ENCODE measurements at places on chromosomes 3 and 15.
A peak's percentile ranks its signal among the peaks of the same experiment; 100 is the strongest.

DNA sequence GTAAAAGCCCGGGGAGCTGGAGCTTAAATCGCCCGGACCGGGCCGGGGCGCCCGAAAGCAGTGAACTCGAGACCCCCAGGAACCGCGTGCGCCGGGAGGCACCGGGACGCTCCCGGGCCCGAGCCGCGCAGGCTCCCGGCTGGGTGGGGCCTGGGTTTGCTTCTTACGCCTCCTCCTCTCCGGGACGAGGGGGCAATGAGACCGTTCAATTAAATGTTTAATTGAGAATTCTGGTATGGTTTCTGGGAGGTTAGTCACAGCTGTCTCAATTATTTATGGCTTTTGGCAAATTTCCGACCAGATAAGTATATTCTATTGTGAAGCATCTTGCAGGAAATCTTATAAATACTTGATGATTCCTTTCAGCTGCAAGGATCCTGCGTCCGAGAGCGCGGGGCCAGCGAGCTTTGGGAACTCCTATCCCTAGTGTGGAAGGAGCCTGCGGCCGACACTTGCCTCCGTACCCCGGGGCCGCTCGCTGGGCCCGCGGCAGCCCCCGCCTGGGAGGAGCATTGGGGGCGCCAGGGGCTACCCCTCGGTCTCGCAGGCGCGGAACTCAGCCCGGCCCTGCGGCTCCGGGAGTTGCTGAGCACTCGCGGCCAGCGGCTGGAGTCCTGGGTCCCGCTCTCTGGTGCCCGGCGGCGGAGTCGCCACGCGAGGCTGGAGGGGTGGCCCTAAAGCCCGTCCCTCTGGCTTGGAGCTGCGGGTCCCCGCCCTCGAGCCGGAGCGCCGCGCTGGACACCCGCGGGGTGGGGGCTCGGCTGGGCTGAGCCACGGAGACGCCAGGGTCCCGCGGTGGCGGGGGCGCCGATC lies 10.3 kb downstream of the ISL2 start:
- peak; percentile 46 for DNase-seq

DNA sequence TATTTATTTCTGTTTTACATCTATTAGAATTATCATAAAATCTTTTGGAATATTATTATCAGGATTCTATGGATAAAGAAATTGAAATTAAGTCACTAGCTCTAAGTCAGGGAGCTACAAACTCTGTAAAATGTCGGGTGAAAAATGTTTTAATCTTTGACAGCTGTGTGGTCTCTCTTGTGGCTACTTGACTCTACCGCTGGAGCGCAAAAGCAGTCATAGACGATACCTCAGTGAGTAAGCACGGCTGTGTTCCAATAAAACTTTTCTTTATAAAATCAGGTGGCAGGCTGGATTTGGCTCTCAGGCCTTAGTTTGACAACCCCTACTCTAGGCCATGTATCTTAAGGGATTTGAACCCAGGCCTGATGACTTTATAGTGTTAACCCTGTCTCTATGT lies 88.5 kb upstream of the PFN2 start:
- DNase-seq = no peak

GRCh38 chr15:85710340-85710842 lies 84.3 kb downstream of the KLHL25 start:
- DNase-seq = no peak

GRCh38 chr3:133463347-133463860 lies 63.5 kb downstream of the BFSP2 start:
- DNase-seq = no peak

- DNase-seq = no peak
These were observed 418.7 kb upstream of the SGO1 start for GRCh38 chr3:20604659-20605058.
